ENCODE measurements at places on chromosomes 4 and X. TPM values are rescaled to one million over a fixed set of nuclear protein-coding genes. Genes with fewer than 3 reads are reported as not detected.

SPARCL1 gene
- total RNA-seq: not detected

OPRPN gene
- total RNA-seq: not detected

TEX13D gene
- 0.11 TPM for total RNA-seq

LANCL3 gene
- total RNA-seq: 0.16 TPM

CXorf49 gene
- not detected for total RNA-seq

P2RY10 gene
- 55.6 TPM for total RNA-seq

MAMLD1 gene
- 18.4 TPM for total RNA-seq

PPP4R3C gene
- not detected for total RNA-seq

TCEAL6 gene
- total RNA-seq: not detected

DNA sequence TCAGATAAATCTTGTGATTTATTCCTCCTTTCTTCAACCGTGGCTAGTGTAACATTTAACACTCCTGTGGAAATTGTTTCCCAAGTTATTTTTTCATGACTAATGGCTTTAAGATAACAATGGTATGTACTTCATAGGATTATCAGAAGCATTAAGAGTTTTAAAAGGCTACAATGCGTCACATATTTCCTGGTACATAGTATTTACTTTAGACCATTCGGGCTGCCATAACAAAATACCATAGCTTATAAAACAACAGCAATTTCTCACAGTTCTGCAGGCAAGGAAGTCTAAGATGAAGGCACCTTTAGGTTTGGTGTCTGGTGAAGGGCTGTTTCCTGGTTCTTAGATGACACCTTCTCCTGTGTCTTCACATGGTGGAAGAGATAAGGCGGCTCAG, 158.6 kb downstream of the PAPSS1 start:
- no peak for DNase-seq

GRCh38 chrX:134654398-134655012, 3.8 kb downstream of the PLAC1 start:
- no peak for DNase-seq

GRCh38 chr4:11546391-11547175, 117.9 kb upstream of the HS3ST1 start:
- no peak for DNase-seq

- no peak for DNase-seq
These were observed 530.3 kb downstream of the EPHA5 start for GRCh38 chr4:65139998-65140397.

- no peak for DNase-seq
These were observed 250.8 kb downstream of the C4orf33 start for GRCh38 chr4:129346734-129347133.

DNA sequence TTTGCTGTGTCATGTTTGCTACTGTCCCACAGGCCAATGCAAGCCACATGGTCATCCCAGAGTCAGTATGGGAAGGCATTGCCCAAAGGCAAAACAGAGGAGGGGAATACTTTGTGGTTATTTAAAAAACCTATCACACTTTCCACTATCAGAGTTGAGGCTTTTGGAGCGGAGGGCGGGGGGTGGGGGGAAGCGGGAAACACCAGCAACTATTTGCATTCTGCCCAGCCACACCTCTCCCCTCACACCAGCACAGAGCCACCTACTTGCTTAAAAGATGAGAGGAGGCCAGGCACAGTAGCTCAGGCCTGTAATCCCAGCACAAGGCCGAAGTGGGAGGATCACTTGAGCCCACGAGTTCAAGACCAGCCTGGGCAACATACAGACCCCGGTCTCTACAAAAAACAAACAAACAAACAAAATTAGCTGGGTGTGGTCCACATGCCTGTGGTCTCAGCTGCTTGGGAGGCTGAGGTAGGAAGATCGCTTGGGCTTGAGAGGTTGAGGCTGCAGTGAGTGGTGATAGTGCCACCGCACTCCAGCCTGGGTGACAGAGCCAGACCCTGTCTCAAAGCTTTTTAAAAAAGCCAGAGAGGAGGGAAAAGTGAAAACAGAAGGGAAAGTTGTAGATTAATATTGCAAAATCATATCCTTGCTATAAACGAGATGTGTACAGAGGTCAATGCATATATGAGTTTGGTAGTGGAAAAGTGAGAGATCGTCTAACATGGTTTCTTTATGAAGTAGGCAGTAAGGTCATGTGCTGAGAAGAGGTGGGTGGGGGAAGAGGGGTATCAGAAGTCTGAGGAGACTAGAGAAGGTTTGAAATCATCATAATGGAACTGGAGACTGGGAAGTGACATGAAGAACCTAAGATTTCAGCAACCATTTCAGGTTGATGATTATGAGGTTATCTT, 1.9 kb upstream of the CHST7 start:
- DNase-seq: no peak

GRCh38 chr4:8710946-8711345, 118.4 kb downstream of the CPZ start:
- no peak for DNase-seq

GRCh38 chr4:186096681-186097165, 7.8 kb upstream of the FAM149A start:
- DNase-seq: no peak

Data from activated T-helper 2 cell treated with anti-CD3 and anti-CD28 coated beads, Interferon-gamma antibody, Interleukin-2, Interleukin-4, amounts not matched to agents 10 μg/mL and 5 μg/mL and 100 μg/mL, durations not matched to agents 14 hours and 24 hours and 36 hours (primary cell).